ENCODE measurements at places on chromosomes 3 and 15.

DNA sequence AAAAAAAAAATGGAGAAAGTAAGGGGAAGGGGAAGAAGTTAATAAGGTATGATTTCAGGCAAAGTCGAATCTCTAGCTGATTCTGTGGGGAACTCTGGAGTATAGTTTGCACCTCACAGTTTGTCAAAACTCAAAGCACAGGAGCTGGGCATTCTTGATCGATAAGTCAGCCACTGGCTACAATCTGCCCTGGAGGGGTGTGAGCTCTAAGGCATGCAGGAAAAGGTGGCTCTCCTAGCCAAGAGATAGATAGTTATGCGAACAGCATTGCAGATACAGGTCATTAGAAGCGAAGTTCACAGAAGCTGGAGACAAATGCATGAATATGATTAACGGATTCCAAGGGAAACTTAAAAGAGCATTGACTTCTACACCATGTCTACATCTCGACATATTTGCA, 952.6 kb downstream of the AGBL1 start:
- DNase-seq = no peak

DNA sequence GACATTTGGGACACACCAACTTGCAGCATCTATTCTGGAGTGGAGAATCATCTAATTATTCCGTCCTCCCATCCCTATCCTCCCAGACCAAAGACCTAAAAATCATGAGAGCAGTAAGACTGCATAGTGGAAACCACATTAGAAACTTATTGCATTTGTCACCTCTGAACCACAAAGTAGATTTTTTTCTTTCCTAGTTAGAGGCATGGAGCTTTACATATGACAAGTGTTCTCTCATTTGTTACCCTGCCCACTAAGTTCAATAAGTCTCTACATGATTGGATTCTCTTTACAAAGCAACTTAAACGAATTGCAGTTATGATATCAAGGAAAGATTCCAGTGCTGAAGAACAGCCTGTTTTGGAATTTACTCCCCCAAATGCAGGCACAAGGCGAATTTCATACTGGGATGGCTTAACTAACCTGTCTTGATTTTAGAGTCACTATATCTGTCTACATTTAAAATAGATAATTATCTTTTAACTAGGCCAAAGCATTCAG, 42.3 kb upstream of the LRRFIP2 start:
- no peak for DNase-seq

DNA sequence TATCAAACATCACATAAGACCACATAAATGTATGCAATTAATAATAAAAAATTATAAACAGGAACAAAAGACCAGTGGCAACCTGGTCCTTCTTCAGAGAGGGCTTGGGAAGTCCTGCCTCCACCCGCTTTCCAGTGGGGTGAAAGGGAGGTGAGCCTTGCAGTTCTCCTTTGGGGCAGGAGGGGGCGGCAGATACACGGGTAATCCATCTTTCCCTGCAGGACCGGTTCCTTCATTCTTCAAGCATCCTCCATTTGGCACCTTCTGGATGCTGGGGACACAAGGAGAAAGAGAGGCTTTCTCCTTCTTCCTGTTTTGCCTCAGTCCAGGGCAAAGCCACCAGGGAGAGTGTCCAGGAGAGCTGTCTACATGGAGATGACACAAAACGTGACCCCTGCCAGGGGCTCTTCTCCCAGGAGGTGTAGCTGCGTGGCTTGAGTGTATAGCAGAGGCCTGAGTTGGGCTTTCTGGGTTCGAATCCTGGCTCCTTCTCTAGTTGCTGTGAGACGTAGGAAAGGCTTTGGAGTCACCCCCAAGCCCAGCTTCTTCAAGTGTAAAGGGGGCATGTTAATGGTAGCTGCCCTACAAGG, 23.2 kb downstream of the RPLP1 start:
- peak; percentile 82 for DNase-seq

- DNase-seq = no peak
Measured at GRCh38 chr3:129672412-129672811, 65.9 kb upstream of the PLXND1 start.

DNA sequence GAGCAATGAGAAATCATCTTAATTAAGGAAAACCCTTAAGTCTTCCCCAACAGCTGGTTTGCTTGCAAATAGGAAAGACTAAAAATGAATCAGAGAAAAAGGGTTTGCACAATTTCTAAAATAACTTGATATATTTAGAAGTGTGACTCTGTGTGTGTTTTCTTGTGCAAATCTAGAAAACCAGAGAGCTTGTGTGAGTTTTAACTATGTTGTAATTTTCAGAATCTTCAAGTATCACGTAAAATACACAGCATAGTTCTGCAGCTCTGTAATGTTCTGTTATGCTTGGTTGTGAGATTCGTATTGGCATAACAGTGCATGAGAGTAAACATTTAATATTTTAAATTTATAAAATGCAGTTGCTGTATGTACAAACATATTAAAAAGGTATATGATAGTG, 74.7 kb upstream of the GAP43 start:
- DNase-seq = no peak

DNA sequence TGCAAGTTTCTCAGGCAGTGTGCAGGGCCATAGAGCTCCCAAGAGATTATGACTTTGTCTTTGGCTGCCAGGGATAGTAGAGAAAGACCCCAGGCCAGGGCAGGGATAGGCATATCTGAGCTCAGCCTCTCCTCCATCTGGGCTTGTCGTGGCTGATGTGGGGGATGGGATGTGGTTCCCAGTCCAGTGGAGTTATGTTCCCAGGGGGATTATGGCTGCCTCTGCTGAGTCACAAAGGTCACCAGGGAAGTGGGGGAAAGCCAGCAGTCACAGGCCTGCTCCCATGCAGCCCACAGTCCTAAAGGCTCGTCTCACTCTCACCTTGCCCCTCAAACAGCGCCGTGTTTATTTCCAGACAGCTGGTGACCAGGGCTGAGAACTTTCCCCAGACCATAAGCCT, 354.9 kb downstream of the SI start:
- DNase-seq = no peak

GRCh38 chr3:51908026-51908425, 4.9 kb upstream of the IQCF1 start:
- DNase-seq = no peak

DNA sequence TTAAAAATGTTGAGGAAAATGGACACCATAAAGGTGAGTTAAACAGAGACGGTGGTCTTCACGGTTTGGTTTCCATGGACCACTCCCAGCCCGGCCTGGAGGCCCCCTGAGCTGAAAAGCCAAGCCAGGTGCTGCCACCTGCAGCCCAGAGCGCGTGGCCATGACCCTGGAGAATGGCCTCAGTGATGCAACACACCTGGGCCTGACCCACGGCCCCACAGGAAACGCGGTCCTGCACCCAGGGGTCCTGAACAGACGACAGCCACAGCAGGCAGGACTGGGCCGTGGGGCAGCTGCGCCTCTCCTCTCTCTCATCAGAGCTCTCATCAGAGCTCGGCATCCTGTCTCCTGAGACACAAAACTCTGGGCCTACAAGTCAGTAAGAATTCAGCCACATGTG, 64.1 kb downstream of the NIPA2 start:
- DNase-seq = no peak

DNA sequence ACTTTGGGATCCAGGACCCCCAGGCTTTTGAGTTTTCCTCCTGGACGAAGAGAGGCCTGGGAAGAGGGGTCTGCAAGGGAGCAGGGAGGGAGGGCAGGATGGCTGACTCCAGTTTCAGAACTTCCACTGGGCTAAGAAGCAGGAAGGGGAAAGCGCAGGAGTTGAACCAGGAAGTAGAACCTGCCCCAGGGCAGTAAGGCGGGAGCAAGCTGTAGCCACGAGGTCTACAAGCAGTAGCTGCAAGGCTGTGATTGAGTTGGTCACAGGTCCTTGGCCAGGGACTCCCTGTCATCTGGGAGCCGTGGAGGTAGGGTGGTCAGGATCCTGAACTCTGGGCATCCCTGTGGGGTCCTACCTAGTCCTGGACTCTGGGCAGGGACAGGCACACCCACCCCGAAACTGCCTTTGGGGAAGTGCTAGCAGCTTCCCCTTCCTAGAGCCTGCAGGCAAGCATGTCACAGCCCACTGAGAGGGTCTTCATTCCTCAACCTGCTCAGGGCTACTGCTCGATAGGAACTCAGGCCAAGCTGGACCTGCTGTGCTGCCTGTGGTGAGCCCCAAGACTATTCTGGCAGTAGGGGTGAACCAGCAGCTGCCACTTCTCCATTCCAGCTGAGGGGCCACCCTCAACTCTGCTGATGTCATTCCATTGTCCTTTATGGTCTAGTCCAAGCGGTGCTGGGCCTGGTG, 5.8 kb upstream of the GNAI2 start:
- no peak for DNase-seq

DNA sequence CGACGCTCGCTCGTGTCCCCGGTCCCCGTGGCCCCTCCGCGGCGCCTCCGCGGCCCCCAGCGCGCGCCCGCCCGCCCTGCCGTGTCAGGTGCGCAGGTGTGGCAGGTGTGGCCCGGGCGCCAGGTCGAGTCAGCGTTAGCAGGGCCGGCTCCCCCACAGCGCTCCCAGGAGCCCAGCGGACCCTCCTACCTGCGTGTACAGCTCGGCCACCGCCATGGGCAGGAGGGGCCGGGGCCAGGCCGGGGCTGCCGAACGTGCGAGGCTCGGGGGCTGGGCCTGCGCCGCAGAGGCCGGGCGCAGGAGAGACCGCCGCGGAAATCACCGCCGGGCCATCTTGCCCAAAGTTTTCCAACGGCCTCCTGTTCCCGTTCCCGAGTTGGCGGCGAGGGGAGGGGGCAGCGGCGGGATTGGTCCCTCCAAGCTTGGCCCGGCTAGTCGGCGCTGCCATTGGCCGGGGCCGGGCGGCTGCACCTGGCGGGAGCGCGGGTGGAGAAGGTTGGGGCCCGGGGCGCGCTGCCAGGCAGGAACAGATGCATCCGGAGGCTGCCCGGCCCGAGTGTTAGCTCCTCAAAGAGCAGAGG, at the start of gene MYO5C:
MYO5C (minus strand) TSS at position 384 of the 581 bp plus-strand sequence; CDS start at position 216, 168 bp downstream.
- DNase-seq = no peak

GRCh38 chr15:94061041-94061440, 170.3 kb upstream of the MCTP2 start:
- no peak for DNase-seq

- DNase-seq = no peak
Measured at GRCh38 chr3:113148284-113148683, 63.1 kb upstream of the BOC start.

GRCh38 chr3:32109256-32109655, 2.8 kb downstream of the GPD1L start:
- DNase-seq = no peak

- DNase-seq = no peak
Measured at GRCh38 chr3:28791713-28792255, 443.2 kb upstream of the AZI2 start.

GRCh38 chr15:33145447-33145846, 49.1 kb downstream of the FMN1 start:
- DNase-seq = no peak

- peak; percentile 17 for DNase-seq
Measured at GRCh38 chr15:43150191-43150929, 17.0 kb downstream of the TMEM62 start.

DNA sequence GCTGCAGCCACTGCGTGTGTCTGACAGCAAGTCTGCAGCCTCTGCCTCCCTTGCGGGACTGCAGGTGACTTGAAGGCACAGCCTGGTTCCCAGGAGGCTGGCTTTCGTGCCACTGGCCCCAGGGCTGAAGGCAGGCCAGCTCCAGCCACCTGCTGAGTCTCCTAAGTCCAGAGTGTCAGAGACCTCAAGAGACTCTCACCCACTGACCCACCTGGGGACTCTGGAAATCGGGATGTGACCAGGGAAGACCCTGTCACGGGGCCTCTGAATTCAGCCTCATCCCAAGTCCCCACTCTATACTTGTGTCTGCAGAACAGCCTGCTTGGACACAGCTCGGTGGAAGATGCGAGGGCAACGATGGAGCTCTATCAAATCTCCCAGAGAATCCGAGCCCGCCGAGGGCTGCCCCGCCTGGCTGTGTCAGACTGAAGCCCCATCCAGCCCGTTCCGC, 16.3 kb downstream of the ISG20 start:
- no peak for DNase-seq

GRCh38 chr3:107416138-107416537, 38.9 kb downstream of the CCDC54 start:
- DNase-seq = no peak

DNA sequence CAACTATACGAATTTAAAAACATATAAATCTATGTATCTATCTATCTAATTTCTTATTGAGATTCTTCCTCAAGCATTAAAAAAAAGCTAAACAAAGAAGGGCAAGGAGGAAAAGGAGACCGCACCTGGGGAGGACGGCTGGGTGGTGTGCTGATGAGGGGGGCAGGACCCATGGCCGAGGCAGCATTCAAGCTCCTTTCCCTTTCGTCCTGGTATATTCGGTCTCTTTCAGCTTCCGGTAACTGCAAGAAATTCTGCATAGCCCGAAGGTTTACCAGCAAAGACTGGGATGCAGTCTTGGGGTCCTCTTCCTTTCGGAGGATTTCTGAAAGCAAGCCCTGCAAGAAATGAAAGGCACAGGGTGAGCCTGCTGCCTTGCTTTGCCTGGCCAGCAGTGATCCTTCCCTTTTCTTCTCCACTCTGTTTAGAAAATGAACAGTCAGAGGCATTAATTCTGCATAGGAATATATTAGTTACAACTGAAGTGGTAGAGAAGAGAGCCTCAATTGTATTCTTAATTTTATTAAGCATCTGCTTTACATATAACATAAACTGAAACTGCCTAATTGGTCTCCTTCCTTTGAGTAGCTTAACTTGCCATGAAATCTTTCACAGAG, 38.8 kb downstream of the SATB1 start:
- DNase-seq = no peak

DNA sequence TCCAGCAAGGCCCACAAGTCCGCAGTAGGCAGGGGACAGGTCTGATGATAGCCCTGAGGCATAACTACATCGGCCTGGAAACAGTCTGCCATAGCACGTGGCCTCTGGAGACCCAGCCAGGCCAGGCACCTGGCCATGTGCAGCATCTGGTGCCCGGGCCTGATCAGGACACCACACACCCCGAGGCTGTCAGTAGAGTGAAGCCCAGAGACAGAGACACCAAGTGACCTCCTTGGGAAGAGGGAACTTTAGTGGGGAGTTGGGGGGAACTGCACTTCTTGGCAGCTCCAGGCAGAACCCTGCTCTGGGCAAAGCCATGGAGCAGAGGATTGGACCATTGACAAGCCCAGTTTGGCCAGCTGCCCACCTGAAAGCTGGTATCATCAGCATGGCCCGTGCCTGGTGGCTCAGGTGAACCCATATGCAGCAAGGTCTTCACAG, 1.2 kb downstream of the SHISA5 start:
- DNase-seq = no peak

GRCh38 chr15:95263751-95264150, 1032.4 kb downstream of the MCTP2 start:
- no peak for DNase-seq

GRCh38 chr3:168990134-168990533, 673.4 kb downstream of the MECOM start:
- DNase-seq = no peak

DNA sequence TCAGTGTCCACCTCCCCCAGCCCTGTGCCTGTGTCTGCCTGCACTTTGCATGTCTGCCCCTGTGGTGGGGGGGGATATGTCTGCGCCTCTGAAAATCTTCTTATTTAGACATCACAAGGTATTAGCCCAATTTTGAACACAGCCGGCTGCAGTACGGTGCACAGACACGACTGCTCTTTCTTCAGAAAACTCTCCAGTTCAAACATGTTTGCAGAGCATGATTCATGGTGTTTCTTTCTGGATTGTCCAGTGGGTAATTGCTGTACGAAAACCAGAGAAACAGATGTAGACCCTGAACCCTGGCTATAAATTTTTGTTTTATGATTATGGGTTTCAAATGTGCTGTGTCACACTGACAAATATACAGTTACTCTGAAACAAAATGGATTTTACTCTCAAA, 3.4 kb upstream of the RARB start:
- DNase-seq = no peak

- DNase-seq = peak; percentile 39
Measured at GRCh38 chr3:172675441-172676193, 35.2 kb downstream of the NCEH1 start.

Data from K562 (cell line).